RPMI7951 (cell line): ENCODE measurements at places on chromosomes 11 and 22.
A peak's percentile ranks its signal among the peaks of the same experiment; 100 is the strongest.

DNA sequence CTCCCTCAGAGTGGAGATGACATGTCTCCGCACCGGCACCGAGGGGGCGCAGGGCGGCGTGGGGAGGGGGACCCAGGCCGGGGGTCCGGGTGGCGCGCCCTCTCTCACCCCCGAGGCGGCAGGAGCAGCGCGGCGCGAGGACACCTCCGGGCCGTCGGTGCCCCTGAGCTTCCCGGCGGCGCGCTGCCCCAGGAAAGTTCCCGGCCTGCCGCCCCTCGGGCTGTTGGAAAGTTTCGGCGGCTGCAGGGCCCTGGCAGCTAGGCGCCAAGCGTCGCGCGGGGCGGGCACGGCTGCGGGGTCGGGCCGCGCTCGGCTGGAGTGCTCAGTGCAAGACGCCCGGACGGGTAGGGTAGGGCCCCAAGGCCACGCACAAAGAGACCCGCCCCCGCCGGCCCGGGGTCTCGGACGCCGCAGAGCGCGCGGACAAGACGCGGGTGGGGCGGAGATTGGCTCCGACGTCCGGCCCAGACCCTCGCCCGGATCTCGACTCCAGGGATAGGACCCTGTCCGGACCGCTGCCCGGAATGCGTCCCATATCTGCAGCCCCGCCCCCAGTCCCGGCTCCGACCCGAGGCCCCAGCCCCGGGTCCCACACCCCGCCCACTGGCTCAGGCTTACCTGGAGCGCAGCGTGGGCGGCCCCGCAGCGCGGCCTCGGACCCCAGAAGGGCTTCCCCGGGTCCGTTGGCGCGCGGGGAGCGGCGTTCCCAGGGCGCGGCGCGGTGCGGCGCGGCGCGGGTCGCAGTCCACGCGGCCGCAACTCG is 471 bp downstream of the ARVCF start:
- DNase-seq, result peak; percentile 15

GRCh38 chr11:70862093-70862492 is 390.3 kb downstream of the SHANK2 start:
- DNase-seq, result no peak

- DNase-seq, result peak; percentile 4
Measured at GRCh38 chr11:44256673-44257291, 53.2 kb downstream of the ALX4 start.

- DNase-seq, result no peak
Measured at GRCh38 chr11:126176853-126177470, 34.5 kb downstream of the RPUSD4 start.

- no peak for DNase-seq
Measured at GRCh38 chr22:17898375-17898774, 124.1 kb upstream of the BID start.

- DNase-seq, result no peak
Measured at GRCh38 chr22:46070803-46071450, 79.4 kb upstream of the PPARA start.

DNA sequence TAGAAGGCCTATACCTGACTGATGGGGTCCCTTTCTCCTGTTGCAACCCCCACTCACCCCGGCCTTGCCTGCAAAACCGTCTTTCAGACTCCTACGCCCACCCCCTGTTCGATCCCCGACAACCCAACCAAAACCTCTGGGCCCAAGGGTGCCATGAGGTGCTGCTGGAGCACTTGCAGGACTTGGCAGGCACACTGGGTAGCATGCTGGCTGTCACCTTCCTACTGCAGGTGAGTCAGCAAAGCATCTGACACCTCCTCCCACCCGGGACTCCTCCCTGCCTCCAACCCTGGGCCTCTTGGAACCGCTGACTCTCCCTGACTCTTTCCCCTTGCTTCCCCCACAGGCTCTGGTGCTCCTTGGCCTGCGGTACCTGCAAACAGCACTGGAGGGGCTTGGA is 1.2 kb downstream of the ROM1 start:
- DNase-seq, result no peak

- no peak for DNase-seq
Measured at GRCh38 chr11:26715133-26715532, 6.7 kb downstream of the SLC5A12 start.

DNA sequence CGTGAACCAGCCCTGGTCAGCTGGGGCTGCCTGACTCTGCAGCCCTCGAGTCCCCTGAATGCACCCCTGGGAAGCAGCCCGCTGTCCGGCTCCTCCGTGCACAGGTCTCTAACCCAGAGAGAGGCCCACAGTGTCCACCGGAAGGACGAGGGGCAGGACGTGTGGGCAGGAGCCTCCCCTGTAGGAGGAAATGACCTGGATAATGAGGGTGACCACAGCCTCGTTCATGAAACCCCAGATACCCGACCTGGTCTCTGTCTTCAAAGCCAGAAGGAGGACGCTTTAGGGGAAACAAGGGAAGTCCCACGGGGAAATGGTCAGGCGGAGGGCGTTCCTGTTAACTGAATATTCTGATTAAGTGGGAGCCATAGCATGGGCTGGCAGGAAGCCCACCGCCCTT is 23.3 kb downstream of the LIF start:
- DNase-seq, result peak; percentile 55

GRCh38 chr22:17890245-17890671 is 116.0 kb upstream of the BID start:
- DNase-seq, result no peak

GRCh38 chr11:89125298-89125697 is 52.4 kb upstream of the TYR start:
- no peak for DNase-seq

GRCh38 chr11:1882265-1883238 is 9.1 kb downstream of the PRR33 start:
- DNase-seq, result peak; percentile 38
